ENCODE measurements at places on chromosomes 3 and 15.

- DNase-seq, result no peak
Observed at GRCh38 chr3:118332699-118333098, 701.9 kb downstream of the IGSF11 start.

GRCh38 chr15:51184627-51185026 lies 89.9 kb upstream of the TNFAIP8L3 start:
- no peak for DNase-seq

DNA sequence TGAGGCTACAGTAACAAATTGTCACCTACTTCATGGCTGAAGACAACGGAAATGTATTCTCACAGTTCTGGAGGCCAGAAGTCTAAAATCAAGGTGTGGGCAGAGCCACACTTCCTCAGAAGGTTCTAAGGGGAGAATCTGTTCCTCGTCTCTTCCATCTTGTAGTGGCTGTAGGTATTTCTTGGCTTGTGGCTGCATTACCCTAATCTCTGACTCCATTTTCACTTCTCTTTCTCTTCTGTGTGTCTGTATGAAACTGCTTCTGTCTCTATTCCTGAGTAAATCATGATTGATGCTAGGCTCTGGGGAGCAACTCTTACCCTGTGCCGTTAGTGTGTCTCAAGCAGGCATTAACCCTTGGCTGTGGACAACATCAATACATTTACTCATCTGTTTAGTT lies 164.7 kb downstream of the SQOR start:
- no peak for DNase-seq

DNA sequence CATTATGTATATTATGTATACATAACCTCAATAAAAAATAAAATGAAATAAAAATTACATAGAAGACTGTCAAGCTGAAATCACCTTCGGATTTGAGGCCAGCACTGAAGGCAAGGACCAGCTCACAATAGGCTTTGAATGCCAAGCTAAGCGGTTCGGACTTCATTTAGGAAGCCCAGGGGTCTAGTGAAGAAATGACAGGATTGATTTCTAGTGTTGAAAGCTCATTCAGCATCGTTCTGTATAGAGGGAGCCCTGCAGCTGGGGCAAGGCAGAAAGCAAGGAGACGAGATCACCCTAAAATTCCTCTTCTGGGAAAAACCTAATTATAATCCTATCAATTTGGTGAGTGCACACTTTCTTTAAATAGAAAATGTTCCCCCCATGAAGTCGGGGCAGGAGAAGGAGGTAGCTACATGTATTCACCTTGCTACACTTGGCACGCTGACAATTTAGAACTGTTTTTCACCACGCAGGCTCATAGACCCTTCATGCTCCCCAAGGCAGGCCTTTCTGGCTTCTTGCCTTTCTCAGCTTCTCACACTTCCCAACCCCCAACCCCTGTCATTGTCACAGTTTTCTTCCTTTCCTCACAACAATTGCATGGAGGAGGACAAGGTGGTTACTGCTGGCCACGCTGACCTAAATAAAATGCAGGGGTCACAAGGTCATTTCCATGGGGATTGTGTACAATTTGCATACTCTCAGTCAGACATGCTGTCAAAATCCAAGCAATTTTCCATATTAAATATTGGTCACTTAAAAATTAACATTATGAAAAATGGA lies 44.4 kb upstream of the SSR3 start:
- no peak for DNase-seq

DNA sequence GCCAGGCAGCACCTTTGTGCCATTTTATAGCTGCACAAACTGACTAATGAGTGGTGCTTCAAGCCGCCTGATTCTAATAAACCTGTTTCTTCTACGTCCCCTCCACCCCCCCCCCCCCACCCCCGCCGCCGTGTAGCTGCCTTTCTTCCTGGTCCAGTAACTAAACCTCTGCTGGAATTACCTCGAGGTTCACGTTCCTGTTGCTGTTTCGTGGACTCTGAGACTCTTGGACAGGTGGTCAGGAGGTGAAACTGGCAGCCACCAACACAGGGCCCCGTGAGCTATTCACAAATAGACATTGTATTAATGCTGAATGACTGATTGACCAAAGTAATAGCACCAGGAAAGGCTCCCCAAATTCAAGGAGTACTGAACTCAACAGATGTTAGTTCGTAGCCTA lies 73.9 kb downstream of the TRIM69 start:
- DNase-seq, result no peak

DNA sequence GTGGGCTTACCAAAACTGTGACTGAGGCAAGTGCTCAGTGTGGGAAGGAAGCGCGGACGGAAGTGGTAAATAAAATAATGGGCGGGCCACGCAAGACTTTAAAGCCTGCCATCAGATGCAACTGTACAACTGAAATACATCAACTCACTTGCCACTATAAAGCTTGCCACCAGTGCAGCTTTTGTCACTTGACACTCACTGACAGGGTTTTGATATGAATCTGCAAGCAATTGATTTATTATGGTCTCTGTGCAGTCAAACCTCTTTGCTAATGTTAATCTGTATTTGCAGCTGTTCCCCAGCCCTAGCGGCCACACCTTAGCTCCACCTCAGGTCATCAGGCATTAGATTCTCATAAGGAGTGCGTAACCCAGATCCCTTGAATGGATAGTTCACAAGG lies 2.3 kb upstream of the GFM1 start:
- DNase-seq, result no peak

- DNase-seq, result peak; percentile 62
Observed at GRCh38 chr15:31758126-31758525, 272.2 kb upstream of the CHRNA7 start.

DNA sequence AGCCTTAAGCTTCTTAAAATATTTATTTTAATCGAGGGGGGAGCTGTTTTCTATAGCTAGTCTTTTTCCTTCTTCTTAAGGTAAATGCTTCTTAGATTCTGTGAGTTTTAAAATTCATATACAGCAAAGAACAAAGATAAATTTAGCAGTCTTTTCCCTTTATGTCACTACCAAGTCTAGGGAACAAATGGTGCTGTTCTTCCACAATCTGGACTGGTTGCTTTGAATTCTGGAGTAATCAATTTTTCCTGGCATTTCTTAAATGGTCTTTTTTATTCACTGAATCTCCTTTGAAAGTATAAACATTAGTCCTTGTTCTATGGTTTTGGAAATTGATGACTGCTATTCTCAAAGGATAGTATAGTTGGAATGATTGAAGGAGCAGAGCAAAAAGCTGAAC lies 82.8 kb downstream of the CHL1 start:
- DNase-seq, result no peak

DNA sequence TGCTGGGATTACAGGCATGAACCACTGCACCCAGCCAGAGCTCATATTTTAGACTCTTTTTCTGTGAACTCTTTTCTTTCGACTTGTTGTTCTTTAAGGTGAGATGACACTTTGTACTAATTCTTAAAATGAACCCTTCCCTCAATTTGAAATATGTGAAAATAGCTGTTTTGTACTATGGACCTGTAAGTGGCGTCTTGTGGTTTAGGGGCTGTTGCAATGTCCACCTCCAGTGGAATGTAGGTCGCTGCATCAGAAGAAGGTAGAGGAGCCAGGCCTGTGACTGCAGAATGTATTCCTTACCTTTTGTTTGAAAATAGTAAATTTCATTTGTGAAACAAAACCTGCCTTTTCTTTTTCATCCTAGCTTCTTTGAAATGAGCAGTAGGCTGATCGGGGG lies 38.9 kb downstream of the FNDC3B start:
- DNase-seq, result no peak

GRCh38 chr15:39851500-39852092 lies 68.5 kb downstream of the GPR176 start:
- DNase-seq, result no peak

- no peak for DNase-seq
Observed at GRCh38 chr3:123711356-123711755, 126.5 kb upstream of the HACD2 start.

GRCh38 chr15:62931650-62932049 lies 110.9 kb upstream of the TPM1 start:
- no peak for DNase-seq

DNA sequence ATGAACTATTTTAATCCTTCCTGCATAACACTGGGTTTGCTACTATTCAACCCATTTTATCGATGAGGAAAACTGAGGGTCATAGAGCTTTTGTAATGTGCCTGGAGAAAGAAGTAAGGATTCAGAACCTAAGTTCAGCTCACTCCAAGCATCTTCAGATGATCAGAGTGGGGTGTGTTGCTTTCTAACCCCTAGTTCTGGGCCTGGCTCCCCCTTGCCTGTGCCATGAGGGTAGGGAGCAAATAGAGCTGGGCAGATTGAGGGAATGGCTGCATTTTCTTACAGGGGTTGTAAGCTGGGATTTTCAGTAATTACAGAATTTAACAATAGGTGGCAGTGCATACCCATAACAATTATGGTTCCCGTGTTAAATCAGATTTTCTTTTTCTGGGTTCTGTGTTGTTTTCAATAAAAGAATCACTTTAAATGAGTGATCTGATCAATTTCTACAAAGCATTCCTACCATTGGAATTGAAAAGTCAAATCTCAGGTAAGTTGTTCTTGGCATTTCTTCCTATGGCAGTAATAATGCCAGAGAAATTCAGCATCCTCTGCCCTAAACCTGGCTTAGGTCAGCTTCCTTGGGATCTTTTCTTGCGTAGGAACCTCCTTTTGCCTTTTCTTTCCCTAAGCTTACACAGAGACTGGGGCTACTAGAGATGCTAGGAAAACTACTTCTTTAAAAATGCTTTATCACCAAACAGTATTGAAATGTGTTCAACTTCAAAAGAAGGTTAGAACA lies 103.8 kb upstream of the IL12A start:
- DNase-seq, result peak; percentile 50

GRCh38 chr15:48463366-48463880 lies 132.2 kb downstream of the DUT start:
- no peak for DNase-seq

DNA sequence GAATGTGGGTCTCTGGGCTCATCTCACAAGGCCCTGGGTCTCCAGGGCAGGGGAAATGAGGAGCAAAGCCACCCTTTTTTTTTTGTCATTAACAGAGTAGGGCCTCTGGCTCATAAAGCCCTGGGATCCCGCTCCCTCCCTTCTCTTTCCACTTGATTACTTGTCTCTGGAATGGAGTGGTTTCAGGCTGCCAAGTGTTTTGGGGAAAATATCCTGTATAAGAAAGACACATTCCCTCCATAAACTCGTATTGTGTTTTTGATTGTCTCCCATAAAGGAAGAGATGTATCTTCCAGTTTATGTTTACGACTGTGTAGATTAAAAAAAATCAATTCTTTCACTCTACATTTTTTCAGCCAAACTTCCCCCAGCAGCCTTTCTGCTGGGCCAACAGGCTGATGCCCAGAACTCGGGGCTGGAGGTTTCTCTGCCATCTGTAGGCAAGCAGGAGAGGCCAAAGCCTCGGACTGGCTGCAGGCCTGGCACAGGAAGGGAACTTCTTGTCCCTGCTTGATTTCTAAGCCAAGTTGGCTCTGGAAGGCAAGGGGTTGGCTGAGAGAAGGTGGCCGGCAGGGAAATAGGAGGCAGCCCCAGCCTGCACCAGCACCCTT lies 49.4 kb upstream of the INSYN1 start:
- DNase-seq, result no peak

- DNase-seq, result no peak
Observed at GRCh38 chr3:108223928-108224327, 1.7 kb upstream of the IFT57 start.

- DNase-seq, result no peak
Observed at GRCh38 chr3:61347981-61348380, 96.7 kb upstream of the FHIT start.

DNA sequence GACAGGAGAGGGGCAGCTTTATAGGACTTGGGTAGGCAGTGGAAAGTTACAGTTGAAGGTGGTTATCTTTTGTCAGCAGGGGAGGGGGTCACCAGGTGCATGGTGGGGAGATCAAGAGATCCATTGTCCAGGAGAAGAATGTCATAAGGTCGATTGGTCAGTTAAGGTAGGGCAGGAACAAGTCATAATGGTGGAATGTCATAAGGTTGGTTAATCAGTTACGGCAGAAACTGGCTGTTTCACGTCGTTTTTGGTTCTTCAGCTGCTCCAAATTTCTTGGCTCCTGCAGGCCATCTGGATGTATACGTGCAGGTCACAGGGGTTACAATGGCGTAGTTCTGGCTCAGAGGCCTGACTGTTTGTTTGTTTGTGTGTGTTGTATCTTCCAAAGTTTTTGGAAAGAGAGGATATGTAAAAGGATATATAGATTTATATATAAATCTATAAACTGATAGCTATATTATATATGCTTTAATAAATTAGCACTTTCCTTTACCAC lies 565.1 kb downstream of the ZNF385D start:
- no peak for DNase-seq

DNA sequence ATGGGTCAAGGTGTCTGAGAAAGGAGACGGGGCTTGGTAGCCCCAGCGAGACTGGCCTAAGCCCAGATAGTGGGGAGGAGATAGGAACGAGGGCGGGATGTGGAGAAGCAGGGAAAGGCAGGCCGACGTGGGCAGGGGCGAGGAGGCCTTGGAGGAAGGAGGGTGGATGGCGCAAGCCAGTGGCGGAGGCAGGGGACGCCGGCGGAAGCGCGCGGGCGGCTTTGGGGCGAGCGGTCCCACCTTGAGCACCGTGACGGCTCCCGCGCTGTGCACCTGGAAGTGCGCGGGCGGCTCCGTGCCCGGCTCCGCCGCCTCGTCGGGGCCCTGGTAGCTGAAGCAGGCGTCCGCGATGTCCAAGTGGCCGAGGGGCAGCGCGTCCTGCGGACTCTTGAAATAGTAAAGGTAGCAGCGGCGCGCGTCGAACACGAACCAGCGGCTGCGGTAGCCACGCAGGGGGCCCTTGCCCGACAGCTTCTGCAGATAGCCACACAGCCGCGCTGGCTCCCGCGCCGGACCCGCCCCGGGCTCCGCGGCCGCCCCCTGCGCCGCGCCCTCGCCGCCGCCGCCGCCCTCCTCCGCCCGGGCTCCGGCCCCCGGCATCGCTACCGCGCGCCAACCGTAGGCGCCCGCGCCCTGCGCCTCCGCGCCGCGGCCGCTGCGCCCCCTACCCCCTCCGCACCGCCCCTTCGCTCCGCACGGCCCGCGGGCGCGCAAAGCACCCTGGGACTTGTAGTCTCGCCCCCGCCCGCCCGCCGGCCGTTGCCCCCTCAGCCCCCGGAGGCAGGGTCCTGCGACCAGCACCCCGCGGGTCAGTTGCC lies at the start of gene TBC1D2B:
TBC1D2B (minus strand) TSS at position 659 of the 818 bp plus-strand sequence; CDS start at position 600, 59 bp downstream.
- DNase-seq, result peak; percentile 49

GRCh38 chr3:38147421-38147820 lies 9.0 kb downstream of the MYD88 start:
- DNase-seq, result no peak

DNA sequence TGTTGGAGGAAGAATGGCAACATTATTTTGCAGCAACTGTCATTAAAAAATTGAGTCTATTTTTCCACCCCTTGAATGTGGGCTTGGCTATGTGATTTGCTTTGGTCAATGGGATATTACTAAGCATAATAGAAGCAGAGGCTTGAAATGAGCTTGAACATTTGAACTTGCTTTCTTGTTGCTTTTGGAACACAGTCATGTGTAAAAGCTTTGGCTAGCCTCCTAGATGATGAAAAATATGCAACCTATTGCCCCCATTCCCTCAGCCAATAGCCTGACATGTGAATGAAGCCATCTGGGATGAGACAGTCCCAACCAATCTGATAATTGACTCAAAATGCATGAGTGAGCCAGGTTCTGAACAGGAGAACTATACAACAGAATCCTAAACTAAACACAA lies 78.4 kb downstream of the PLSCR2 start:
- peak; percentile 0 for DNase-seq
